ENCODE measurements at places on chromosomes 1 and 21.

DNA sequence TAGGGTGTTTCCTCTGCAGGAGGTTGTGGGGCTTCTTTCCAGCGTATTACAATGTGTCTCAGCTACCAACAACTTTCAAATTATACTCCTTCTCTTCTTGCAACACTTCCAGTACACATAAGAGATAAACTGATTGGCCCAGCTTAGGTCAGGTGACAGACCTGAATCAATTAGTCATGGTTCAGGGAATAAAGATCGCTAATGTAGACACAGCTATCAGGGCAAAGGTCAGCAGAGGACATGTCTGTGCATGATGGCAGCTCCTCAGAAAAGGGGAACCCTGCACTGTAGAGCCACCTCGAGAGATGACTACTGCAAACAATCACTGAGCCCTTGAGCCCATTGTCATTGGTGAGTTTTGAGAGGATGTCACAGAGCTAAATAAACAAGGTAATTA is 36.8 kb upstream of the PKN2 start:
- DNase-seq = peak; percentile 8

GRCh38 chr1:179175011-179175841 is 54.3 kb downstream of the ABL2 start:
- no peak for DNase-seq

DNA sequence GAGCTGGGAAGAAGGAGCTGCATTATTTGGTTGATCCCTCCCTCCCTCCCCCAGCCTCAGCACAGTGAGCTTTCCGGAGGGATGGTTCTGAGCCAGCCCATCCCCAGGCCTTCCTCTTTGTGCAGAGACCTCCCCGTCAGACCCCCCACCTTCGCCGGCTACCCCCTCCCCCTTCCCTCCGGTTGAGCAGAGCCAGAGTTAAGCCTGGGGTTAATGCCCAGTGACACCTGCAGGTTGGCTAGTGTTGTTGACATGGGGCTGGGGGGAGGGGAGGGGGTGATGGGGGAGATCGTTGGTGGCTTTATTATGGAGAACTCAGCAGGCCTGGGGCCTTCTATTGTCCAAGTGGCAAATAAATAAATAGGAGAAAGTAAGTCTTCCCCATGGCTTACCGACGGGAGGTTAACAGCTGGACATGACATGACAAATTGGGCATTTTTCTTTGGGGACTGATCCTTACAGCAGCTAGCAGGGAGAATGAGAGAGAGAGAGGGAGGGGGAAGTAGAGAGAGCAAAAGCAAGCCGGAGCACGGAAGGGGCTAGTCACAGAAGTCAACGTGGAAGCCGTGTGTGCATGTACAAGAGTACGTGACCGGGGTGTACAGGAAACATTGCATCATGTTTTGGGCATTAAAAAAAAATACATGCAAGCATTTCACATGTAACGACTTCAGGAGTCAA is 131.1 kb downstream of the TMEM53 start:
- DNase-seq = peak; percentile 11

GRCh38 chr1:198118134-198118533 is 38.7 kb upstream of the NEK7 start:
- no peak for DNase-seq

DNA sequence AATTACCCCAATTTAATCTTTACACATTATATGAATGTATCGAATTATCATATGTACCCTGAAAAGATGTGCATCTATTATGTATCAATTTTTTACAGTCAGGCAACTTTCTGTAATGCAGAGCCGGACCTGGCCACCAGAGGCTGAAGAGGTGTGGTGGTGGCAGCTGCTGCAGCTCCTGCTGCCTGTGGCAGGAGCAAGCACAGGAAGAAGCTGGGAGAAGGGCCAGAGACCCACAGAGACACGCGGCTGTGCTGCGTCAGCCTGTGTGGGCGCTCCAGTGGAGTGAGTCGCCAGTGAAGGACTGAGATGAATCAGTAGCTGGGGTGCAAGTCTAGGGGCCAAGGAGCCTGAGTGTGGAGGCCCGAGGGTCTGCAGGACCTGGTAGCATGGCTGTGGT is 74.3 kb upstream of the COG2 start:
- DNase-seq = peak; percentile 63

DNA sequence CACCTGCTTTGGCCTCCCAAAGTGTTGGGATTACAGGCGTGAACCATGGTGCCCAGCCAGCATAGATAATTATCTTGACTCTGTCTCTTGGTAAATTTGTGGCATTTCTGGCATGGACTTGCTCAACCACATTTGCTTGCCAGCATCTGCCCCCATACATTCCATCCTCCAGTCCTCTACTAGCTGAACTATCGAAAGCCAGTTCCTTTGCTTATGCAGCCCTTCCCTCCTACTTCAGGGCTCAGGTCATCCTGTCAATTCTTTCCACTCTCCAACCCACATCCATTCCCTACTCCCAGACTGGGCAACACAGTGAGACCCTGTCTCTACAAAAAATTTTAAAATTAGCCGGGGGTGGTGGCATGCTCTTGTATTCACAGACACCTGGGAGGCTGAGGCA is 13.0 kb upstream of the UQCRHL start:
- DNase-seq = no peak

DNA sequence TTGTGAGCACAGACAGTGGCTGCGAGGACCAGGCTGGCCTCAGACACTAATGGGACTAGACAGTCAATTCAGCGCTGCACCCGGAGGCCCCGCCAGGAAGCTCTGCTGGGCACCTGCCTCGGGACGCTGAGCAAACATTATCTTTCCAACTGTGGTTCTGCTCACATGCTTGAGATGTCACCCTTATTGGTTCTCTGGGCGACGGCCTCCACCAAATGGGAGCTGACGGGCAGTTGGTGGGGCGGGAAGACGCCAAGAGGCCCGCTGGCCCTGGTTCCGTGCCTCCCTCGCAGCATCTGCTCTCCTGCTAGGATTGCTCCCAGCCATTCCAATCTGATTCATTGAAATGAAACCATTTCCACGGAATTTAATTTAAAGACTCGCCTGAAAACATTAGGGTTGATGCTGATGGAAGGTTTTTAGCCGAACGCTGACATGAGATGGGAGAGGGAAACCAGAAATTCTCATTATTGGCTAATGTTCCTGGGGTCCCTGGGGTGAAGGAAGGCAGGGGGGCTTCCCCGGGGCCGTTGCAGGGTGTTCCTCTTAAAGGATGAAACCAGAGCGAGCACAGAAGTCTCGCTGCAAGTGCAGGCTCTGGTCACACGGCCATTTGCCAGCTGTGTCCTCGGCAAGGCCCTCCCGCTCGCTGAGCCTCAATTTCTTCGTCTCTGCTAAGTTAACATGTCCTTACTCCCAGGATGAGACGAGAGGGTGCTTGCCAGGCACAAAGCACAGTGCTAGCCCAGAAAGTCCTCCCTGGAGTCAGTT is 512.2 kb downstream of the NPHP4 start:
- no peak for DNase-seq
